NCI-H1092 (cell line): ENCODE measurements at places on chromosomes 1 and 21.

GRCh38 chr1:77400781-77401180 lies 119.0 kb downstream of the AK5 start:
- DNase-seq, result no peak

- no peak for DNase-seq
Observed at GRCh38 chr1:161730050-161730564, 8.8 kb downstream of the FCRLB start.

DNA sequence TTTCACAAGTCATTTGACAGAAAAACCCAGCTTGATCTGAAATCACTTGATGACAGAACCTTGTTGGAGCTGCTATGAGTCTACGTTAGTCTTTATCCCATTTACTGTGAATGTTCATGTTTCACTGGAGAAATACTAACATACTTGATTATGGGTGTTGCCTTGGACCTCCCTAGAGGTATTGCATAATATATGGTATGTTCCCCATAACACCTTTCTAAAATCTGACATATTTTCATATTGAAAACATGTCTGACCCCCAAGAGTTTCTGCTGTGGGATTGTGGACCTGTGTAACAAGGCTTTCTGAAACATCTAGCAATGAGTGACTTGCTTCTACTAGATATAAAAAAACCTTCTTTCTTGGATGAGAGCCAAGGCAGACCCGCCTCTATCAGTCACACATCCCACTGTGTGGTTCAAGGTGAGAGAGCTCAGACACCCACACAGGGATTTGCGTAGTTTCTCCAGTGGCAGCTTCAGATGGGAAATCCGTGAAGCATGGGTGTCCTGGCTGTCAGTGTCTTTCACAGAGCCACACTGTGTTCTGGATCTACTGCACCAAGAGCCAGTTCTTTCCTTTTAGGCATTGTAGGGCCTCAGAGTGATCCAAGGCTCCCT lies 4.6 kb downstream of the NENF start:
- no peak for DNase-seq

- DNase-seq, result no peak
Observed at GRCh38 chr1:23402286-23403037, 22.1 kb downstream of the TCEA3 start.

DNA sequence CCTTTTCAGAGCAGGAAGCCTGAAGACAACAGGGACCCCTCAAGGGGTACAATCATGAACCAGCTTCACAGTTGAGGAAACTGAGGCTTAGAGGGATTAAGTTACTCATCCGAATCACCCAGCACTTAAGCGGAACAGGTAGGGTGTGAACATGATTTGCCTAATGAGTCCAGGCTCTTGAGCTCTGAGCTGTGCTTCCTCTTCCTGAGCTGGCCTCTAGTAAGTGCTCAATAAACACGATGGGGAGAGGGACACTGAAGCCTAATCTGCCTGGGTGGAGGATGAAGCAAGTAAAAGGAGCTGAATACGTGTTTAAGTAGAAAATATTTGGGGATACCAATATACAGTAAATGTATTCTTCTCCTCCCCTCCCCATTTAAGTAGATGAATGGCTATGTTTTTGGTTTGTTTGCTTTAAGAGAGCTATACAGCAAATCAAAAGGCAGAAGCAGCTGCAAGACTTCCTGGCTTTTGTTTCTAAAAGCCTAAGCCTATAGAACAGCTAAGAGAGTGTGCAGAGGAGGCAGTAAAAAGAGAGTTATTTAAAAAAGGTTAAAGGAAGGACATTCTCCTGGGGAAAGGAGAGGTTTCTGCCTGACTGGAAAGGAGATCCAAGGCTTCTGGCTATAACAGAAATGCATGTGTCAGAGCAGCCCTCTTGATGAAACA lies 20.5 kb downstream of the STPG1 start:
- no peak for DNase-seq

DNA sequence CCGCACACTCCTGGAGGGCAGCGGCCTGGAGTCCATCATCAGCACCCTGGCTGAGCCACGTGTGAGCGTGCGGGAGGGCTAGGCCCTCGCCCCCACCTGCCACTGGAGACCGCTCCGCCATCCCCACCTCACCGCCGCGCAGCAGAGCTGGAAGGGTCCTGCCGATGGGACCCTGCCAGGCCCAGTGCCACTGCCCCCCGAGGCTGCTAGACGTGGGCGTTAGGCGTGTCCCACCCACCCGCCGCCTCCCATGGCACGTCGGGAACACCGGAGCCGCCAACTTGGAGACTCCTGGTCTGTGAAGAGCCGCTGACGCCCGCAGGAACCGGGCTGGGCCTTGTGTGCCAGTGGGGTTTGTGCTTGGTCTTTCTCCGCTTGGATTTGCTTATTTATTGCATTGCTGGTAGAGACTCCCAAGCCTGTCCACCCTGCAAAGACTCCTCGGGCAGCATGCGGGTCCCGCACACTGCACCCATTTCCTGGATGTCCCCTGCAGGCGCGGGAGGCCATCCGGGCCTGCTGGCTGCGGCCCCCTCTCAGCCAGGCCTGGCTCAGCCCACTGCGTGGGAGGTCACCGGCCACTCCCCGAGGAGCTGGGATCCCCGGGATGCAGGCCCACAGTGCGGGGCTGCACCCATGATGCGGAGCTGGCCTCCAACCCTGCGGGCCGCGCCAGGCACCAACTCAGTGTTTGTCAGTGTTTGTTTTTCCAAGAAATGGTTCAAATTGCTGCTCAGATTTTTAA lies 6.0 kb downstream of the LY9 start:
- DNase-seq, result no peak

- DNase-seq, result no peak
Observed at GRCh38 chr1:202058001-202058908, 47.9 kb downstream of the ELF3 start.

- no peak for DNase-seq
Observed at GRCh38 chr1:203097001-203097400, 11.2 kb upstream of the MYOG start.

- DNase-seq, result no peak
Observed at GRCh38 chr1:66294707-66295370, 239.1 kb upstream of the SGIP1 start.
